ENCODE measurements at places on chromosomes 2 and 18.

DNA sequence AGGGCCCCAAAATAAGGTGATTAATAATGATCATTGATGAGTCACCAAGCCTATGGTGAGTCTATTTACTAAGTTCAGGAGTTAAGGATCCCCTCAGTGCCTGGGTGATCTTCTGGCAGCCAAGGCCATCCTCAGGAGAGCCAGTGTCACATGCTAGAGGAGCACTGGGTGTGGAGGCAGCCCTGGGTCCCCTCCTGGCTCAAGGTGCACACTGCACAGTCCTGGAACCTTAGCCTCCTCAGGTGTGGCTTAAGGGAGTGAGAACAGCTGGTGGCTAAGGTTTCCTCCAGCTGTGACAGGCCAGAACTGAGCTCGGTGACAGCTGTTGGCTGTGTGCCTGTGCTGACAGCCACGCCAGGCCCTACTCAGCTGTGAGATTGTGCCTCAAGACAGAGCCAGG lies 52.1 kb upstream of the ACAA2 start:
- DNase-seq = no peak

DNA sequence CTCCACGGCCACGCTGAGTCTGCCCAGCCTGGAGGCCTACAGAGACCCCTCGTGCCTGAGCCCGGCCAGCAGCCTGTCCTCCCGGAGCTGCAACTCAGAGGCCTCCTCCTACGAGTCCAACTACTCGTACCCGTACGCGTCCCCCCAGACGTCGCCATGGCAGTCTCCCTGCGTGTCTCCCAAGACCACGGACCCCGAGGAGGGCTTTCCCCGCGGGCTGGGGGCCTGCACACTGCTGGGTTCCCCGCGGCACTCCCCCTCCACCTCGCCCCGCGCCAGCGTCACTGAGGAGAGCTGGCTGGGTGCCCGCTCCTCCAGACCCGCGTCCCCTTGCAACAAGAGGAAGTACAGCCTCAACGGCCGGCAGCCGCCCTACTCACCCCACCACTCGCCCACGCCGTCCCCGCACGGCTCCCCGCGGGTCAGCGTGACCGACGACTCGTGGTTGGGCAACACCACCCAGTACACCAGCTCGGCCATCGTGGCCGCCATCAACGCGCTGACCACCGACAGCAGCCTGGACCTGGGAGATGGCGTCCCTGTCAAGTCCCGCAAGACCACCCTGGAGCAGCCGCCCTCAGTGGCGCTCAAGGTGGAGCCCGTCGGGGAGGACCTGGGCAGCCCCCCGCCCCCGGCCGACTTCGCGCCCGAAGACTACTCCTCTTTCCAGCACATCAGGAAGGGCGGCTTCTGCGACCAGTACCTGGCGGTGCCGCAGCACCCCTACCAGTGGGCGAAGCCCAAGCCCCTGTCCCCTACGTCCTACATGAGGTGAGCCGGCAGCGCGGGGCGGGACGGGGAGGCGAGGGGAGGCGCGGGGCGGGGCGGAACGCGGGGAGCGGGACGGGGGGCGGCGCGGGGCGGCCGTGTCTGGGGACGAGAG lies 15.2 kb downstream of the NFATC1 start:
- no peak for DNase-seq

GRCh38 chr2:200026332-200027230 lies 71.2 kb downstream of the MAIP1 start:
- DNase-seq = no peak

- DNase-seq = no peak
These were observed 18.8 kb upstream of the SUCLG1 start for GRCh38 chr2:84477886-84478285.

GRCh38 chr18:69330385-69331005 lies 70.2 kb upstream of the DOK6 start:
- no peak for DNase-seq

DNA sequence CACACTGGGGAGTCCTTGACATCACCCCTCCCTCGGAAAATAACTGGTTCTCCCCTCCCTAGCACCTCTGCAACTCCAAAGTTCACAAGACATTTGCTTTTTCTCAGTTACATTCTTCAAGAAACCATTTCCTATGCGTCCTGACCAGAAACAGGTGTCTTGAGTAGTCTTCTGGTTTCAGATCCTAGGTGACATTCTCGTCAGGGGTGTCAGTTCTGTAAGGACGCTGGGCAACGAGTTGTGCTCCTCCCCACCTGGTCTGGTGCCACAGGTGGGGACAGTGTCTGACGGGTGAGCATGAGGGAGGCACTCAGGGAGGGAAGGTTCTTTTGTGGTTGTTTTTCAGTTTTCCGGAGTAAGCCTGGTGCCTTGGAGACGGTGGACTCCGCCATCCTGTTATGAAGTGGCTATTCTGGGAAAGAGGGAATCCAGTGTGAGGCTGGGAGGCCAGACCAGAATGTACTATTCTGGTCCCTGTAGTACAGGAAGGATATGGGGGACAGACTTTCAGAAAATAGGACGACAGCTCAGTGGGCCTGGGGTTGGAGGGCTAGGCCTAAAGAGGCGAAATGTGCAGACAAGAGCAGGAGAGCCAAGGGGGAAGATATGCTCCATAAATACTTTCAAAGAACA lies 50.6 kb downstream of the EPAS1 start:
- no peak for DNase-seq

GRCh38 chr18:72999971-73000607 lies 132.3 kb upstream of the NETO1 start:
- DNase-seq = no peak

GRCh38 chr18:34803877-34804400 lies 93.8 kb downstream of the DTNA start:
- DNase-seq = no peak

- DNase-seq = no peak
These were observed 30.7 kb downstream of the INPP5D start for GRCh38 chr2:233090879-233091278.

DNA sequence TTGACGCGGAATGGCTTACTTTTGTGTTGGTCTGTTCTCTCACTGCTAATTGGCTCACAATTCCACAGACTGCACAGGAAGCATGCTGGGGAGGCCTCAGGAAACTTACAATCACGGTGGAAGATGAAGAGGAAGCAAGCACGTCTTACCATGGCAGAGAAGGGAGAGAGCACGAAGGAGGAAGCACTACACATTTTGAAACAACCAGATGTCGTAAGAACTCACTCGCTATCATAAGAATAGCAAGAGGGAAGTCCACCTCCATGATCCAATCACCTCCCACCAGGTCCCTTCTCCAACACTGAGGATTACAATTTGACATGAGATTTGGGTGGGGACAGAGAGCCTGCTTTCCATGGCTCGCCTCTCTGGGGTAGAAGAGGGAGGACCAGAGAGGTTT lies 106.2 kb downstream of the KCNF1 start:
- DNase-seq = no peak

DNA sequence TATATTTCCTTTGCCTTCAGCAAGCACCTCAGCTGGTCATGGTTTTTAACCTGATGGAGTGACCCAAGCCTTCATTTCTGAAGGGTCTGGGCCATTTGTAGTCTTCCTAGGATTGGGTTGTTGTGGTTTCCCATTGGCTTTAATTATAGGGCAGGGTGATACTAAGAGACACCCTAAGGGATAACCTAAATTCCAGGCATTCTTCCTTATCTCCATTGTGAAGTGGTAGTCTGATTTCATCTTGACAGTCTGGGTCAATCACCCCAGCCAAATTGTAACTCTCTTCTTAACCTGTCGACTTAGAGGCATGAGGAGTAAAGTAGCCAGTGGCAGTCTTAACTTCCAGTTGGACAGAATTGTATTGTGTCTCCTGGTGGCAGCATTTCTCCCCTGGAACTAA lies 30.2 kb upstream of the MEX3C start:
- DNase-seq = no peak

- no peak for DNase-seq
These were observed 55.3 kb downstream of the STEAP3 start for GRCh38 chr2:119278946-119279345.

- DNase-seq = no peak
These were observed 169.9 kb upstream of the SLC39A10 start for GRCh38 chr2:195486987-195487644.

DNA sequence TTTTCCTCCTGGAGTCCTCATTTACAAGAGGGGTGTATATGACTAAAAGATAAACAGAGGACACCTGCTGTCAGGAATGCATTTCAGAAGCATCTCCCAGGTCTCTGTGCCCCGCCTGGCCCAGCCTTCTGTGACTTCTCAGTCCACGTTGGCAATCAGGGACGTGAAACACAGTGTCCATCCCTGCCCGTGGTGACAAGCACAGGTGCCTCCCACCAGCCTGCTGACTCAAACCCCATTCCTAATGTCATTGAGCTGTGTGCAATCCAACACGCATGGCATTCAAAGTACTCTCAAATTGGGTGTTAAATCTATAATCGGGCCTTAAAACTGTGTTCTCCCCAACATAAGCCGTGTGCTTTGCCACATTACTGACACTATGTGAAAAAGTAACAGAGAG lies 343.2 kb downstream of the EIPR1 start:
- DNase-seq = no peak

GRCh38 chr18:52312346-52312745 lies 27.7 kb upstream of the DCC start:
- no peak for DNase-seq

- no peak for DNase-seq
These were observed 2.4 kb downstream of the EPAS1 start for GRCh38 chr2:46299365-46300263.

- DNase-seq = no peak
These were observed 220.7 kb downstream of the SEPTIN10 start for GRCh38 chr2:109392816-109393661.

DNA sequence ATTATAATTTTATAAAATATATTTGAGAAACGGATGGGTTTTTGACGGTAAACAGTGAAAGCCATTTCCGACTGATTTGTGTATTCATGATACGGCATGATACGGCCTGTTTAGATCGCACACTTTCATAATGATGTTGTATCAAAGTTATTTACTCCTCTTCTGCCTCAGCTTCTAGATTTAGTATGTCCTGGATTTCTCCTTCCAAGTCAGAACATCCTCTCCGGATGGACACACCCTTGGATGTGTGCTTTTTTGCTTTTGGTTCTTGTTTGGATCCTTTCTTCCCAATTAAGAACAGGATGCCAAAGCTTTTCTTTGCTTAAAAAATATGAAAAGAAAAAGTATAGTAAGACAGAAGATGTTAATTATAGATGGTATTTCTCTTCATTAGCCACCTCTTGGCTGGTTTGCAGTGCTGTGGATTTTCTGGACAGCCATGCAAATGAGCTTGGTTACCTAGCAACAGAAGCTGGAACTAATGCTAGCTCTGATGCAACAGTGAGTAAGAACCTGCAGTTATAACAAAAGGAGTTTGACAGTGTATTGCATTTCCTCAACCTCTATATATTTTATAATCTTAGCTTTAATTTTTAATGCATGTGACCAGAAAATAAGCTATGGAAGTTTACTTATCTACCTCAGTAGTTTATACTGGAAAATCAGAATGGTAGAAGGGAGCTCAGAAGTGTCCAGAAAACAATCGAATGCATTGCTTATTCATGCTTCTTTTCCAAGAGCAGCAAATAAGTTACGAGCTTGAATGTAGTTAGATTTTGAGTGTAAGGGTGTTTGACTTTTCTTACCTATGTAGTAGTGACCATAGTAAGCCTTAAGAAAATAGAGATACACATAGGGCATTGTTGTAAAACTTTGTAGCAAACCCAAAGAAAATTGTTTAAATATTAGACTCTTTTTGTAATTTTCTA lies 27.9 kb downstream of the RMND5A start:
- DNase-seq = no peak
